BJ (cell line): ENCODE measurements at places on chromosomes 1 and 21.

GRCh38 chr1:38064197-38064903 is 17.8 kb upstream of the POU3F1 start:
- no peak for DNase-seq

DNA sequence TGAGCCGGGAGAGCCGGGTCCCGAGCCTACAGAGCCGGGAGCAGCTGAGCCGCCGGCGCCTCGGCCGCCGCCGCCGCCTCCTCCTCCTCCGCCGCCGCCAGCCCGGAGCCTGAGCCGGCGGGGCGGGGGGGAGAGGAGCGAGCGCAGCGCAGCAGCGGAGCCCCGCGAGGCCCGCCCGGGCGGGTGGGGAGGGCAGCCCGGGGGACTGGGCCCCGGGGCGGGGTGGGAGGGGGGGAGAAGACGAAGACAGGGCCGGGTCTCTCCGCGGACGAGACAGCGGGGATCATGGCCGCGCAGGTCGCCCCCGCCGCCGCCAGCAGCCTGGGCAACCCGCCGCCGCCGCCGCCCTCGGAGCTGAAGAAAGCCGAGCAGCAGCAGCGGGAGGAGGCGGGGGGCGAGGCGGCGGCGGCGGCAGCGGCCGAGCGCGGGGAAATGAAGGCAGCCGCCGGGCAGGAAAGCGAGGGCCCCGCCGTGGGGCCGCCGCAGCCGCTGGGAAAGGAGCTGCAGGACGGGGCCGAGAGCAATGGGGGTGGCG is 371 bp downstream of the ARID1A start:
- DNase-seq = no peak

DNA sequence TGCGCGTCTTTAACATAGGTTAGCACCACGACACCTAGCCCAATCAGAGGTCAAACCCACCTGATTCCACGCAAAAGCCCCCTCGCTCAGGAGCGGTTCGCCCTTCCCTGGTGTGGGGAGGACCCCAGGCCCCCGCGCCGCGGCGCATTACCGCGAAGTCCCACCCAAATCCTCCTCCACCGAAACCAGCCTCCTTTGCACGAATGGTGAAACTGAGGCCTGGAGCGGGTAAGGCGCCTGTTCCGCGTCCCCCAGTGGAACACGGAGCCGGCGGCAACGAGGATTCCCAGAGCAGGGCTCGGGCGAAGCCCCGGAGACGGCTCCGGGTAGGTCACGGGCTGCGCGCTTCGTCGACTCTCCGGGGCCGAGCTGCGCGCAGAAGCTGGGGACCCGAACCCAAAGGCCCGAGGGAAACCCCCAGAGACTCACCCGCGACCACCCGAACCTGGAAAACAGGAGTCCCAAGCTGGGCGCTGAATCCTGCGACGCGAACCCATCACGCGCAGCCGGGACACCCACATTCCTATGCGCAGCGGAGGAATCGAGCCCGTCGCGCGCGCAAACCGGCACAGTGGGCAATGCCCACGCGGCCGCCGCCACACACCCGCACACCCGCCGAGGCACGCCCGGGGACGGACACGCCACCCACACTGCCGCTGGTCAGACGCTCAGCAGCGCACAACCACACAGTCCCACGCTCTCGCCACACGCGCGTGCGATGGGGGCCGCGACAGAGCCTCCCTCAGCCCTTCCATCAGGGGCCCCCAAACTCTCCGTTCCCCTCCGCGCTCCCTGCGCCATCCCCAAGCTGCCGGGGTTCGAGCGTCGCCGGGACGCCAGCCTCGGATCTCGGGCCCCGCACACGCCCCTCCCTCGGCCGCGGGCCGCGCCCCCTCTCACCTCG is 507 bp downstream of the GLIS1 start:
- no peak for DNase-seq

DNA sequence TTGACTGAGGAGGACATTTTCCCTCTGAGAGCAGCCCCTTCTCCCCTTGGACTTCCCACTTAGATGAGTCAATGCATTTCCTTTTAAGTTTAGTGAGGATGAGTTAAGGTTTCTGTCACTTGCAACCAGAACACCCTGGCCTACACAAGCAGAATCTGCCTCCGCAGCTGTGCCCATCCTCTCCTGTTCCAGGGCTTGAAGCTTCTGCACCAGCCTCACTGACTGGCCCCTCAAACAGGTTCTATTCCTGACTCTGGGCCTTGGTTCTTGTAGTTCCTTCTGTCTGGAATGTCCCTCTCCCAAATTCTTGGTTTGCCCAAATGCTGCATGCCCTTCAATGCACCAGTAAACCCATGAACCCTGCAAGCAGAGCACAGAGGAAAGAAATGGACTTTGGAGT is 394.4 kb downstream of the PTPRU start:
- DNase-seq = no peak

DNA sequence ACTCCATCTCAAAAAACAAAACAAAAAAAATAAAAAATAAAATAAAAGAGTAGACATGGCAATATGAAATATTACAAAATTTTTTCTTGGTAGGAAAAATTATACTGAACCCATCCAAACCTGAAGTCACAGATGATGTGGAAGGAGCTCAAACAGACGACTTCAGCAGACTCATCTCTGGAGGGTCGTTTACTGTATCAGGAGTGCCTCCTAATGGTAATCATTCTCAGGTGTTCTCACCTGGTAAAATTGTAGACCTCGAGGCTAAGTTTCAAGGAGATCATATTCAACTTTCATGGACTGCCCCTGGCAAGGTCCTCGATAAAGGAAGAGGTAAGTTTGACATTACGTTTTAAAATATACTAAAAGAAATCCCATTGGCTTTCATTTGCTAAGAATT is 54.3 kb upstream of the SH3GLB1 start:
- DNase-seq = no peak

- DNase-seq = no peak
These were observed 66.5 kb downstream of the SH3BGR start for GRCh38 chr21:39518055-39518846.
